Activated T-helper 1 cell treated with anti-CD3 and anti-CD28 coated beads, Interleukin-12 subunit alpha, Interleukin-12 subunit beta, Interleukin-2, Interleukin-4 antibody, amounts not matched to agents 30 ng/mL and 10 ng/mL and 1 ng/mL, durations not matched to agents 14 hours and 24 hours and 36 hours (primary cell): ENCODE measurements at places on chromosomes 12 and 14.

GRCh38 chr14:104319491-104320241 lies 181.3 kb downstream of the KIF26A start:
- H3K36me3 ChIP-seq = no peaks in the 10 kb centered on the region
- no peaks in the 10 kb centered on the region for H3K27me3 ChIP-seq

GRCh38 chr14:103707329-103708263 lies 7.7 kb downstream of the XRCC3 start:
- H3K4me3 ChIP-seq = no peak overlapping the region
- H3K4me1 ChIP-seq = peaks cover 7% of the 10 kb centered on the region
- no peak for DNase-seq
- H3K36me3 ChIP-seq = peaks cover 16% of the 10 kb centered on the region
- H3K27ac ChIP-seq = no peak overlapping the region

DNA sequence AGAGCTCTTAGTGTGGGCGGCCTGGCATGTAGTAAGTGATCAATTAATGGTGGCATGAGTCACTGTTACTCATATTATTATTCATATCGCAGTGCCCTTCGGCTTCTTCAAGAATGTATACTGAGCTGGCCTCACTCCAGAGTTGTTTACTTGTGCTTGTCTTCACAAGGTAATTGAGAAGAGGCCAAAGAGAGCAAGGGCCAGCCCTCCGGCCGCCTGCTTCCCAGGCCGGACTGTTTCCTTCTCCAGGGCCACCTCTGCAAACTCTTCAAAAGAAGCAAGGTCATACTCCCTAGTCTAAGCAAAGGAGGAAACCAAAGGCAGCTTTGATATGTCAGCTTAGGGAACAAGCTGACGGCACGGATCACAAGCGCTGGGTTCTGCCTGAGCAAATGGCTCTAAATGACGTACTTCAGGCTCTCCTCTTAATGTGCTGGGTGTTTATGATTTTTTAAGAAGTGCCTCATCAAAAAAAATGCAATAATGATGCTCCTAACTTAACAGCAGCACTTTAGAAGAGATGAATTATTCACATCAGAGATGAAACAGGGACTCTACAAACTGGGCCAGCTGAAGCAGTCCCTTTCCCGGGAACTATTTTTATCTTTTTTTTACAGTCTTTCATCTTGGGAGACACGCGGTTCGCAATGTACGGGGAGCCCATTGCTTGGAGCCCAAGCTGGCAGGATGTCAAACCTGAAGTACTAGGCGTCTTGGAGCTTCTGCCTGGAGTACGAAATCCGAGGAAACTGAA lies 65.6 kb upstream of the DLK1 start:
- no peaks in the 10 kb centered on the region for H3K4me1 ChIP-seq
- peaks cover 11% of the 10 kb centered on the region for H3K27me3 ChIP-seq
- no peak overlapping the region for H3K4me3 ChIP-seq
- no peaks in the 10 kb centered on the region for H3K36me3 ChIP-seq
- no peak overlapping the region for H3K27ac ChIP-seq

DNA sequence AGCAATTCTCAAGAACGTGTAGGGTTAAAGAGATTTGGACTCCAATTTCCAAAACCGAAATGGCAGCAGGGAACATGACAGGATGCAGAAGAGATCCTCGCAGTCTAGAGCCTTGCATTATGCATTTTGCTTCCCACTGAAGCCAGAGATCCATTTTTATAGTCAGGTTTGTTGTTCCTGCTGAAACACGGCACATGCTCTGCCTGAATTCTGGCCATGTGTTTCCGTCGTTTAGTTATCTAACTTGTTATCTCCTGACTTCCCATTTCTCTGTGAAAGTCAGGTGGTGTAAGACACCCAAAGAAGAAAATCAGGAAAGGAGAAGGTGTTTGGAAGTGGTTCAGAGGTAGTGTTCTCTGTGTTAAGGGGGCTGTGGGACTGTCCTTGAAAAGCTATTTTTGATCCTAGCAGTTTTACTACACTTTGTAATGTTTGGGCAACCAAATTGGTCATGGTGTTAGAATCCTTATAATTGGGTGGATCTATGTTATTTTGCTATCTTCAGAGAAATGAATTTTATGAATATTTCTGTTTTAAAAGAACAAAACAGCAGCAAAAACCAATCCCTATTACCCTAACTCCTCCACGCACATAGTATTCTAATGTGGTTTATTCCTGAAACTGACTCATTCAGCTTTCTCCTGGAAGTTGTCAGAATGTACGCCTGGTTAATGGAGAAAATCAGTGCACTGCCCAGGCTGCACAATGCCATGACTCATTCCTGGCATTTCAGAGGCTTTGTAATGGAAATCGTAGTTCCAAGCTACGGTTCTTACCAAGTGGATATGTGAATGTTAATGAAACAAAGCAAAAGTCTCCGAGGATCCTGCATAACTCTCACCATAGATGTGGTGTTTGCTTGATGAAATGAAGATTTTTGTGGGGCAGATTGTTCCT lies 110.1 kb downstream of the SAMD4A start:
- no peaks in the 10 kb centered on the region for H3K36me3 ChIP-seq
- peaks cover 18% of the 10 kb centered on the region for H3K4me1 ChIP-seq
- H3K27me3 ChIP-seq = peaks cover 57% of the 10 kb centered on the region
- no peak overlapping the region for H3K4me3 ChIP-seq
- no peak overlapping the region for H3K27ac ChIP-seq

- H3K27ac ChIP-seq = no peak overlapping the region
- no peaks in the 10 kb centered on the region for H3K36me3 ChIP-seq
- no peaks in the 10 kb centered on the region for H3K4me1 ChIP-seq
- no peaks in the 10 kb centered on the region for H3K27me3 ChIP-seq
- no peak for DNase-seq
Observed at GRCh38 chr12:124168016-124168786, 126.7 kb upstream of the RFLNA start.
